ENCODE measurements at places on chromosomes 12 and 14.

DNA sequence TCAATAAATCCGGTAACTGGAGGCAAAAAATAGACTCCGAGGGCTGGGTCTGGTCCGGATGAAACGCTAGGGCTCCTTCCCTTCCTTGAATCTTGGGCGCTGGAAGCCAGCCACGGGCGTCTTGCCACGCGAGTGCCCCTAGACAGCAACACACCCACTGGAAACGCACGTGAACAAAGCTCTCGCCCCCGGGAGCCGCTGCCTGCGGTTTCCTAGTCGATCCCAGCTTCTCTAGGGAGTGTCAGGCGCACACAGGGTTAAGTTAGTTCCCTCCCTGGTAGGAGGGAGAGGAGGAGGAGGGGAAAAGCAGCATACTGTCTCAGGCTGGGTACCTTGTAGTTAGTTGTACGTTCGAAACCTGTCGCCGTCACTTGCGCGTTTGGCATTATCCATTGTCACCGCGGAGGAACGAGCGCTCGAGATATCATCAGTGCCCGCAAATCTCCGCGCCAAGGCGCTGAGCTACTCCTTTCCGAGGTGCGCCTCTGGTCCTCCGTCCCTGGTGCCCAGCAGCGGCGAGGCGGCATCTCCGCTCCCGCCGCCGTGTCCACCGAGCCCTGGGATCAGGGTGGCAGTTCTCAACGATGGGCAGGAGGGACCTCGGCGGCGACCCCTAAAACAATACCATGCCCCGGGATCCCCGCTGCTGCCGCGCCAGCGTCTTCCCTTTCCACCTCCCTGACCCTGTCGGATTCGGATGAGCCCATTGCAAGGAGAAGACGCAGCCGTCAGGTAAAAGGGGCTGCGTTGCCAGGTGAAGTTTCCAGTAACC lies at the start of gene FLRT2:
Gene FLRT2, plus strand, starts transcription at position 342 of the 772 bp plus-strand sequence. CDS start 91,371 bp downstream, outside the sequence.
- DNase-seq, result no peak

DNA sequence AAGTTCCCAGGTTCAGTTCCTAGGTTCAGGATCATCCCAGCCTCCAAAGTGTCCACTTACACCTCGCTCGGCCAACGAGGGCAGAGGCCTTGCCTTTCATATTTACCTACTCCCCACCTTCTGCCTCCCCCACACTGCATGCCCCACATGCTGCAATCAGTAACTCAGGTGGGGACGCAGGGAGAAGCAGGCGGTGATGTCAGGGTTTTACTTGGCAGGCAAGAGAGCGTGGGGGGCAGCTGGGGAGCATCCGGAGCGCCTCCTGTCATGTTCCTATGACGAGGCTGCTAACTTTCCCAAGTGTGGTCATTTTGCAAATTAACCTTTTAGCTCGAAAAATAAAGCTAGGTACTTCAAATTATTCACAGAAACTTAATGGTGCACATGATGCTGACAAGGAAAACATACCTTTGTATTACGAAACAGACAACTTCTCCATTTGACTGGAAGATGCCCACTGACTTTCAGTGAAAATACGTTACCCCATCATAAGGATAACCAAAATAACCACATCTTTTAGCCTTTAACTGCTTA lies 53.8 kb downstream of the SETD3 start:
- DNase-seq, result no peak

DNA sequence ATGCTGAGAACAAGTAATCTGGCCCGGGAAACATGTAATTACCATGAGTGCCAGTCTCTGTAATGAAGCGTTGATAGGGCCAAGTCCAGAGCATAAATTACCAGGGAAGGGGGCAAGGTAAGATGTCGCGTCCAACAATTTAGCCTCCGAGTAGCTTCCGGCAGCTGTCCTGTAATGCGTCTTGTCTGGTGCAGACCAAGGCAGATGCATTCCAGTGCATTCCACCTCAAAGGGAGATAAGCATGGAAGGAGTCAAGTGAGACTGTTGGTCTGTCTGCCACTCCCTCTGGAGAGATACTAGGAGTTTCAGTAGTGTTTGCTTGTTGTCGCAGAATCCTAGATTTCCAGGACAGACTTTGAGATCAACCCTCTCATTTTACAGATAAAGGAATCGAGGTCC lies 218.3 kb downstream of the AACS start:
- no peak for DNase-seq

GRCh38 chr12:109110988-109111495 lies 5.3 kb upstream of the ACACB start:
- DNase-seq, result peak; percentile 18

DNA sequence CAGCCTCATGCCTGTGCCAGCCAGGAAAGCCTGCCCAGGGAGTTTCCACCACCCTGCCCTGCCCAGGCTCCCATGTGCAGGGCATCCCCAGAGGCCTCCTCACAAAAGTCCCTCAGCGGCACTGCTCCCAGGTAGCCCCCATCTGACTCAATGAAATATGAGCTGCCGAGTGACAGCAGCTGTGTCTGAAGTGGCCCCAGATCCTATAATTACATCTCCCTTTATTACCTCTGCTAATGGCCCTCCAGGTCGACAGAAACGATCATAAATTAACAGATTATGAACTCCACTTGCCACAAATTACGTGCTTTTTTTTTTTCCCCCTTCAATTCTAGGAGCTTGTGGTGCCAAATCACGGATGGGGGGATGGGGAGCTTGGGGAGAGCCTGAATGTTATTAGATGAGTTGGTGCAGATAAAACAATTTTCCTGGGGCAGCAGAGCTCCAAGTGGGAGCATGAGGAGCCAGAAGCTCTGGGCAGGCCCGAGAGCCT lies 110.4 kb downstream of the ESRRB start:
- no peak for DNase-seq

DNA sequence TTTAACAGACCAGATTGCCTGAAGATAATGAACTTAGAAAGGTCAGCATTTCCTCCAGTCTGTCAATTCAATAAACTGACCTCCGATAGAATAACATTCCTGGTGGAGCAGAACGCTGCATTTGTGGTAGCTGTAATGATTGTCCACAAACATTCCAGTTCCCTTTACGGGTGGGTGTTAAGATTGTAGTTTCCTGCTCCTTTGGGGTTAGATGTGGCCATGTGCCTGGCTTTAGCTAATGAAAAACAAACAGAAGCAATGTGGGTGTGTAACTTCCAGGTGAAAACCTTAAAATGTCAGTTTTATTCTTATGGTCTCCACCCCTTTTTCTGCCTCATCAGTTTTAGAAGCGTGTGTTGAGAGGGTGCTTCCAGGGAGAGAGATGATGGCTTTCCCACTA lies 217.3 kb upstream of the CRY1 start:
- no peak for DNase-seq

DNA sequence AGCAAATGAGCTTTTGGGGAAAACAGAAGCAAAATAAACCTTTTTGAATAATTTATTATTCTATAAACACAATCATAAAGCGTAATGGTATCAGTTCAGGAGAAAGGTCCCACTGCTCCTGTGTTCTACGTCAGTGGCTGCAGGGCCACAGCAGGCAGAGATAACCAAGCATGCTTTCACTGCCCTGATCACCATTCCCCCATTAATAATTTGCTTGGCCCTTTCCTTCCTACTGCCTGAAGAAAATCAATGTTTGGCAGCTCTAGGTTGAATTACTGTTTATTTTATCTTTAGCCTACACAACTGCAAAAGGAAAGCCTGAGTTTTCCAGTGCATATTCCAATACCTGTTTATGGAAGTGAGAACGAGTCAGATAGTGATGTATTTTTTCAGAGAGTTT lies 369.9 kb downstream of the DIO2 start:
- DNase-seq, result no peak

GRCh38 chr14:102282751-102283465 lies 22.1 kb downstream of the MOK start:
- DNase-seq, result no peak

DNA sequence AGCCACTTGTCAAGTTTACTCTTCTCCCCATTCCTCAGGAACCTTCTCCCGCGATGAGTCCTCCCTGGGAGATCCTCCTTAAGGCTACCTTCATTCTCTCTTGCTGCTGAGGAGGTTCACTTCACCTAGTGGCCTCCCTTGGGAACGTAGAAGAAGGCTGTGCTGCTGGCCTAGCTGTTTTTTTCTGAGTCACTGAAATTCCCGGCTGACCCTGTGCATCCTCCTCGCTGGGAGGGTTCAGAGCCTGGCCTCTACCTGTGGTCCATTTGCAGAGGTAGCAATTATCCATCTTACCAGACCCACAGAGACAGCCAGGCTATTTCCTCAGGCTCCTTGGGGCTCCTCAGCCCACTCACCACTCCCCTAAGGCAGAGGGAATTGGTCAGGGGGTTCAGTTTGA lies 4.6 kb downstream of the KRT82 start:
- no peak for DNase-seq

- DNase-seq, result no peak
Measured at GRCh38 chr14:70827347-70827746, 18.0 kb upstream of the MAP3K9 start.

GRCh38 chr12:69851976-69852375 lies 26.9 kb downstream of the MYRFL start:
- no peak for DNase-seq

- peak; percentile 2 for DNase-seq
Measured at GRCh38 chr12:90102957-90103652, 394.5 kb upstream of the ATP2B1 start.

DNA sequence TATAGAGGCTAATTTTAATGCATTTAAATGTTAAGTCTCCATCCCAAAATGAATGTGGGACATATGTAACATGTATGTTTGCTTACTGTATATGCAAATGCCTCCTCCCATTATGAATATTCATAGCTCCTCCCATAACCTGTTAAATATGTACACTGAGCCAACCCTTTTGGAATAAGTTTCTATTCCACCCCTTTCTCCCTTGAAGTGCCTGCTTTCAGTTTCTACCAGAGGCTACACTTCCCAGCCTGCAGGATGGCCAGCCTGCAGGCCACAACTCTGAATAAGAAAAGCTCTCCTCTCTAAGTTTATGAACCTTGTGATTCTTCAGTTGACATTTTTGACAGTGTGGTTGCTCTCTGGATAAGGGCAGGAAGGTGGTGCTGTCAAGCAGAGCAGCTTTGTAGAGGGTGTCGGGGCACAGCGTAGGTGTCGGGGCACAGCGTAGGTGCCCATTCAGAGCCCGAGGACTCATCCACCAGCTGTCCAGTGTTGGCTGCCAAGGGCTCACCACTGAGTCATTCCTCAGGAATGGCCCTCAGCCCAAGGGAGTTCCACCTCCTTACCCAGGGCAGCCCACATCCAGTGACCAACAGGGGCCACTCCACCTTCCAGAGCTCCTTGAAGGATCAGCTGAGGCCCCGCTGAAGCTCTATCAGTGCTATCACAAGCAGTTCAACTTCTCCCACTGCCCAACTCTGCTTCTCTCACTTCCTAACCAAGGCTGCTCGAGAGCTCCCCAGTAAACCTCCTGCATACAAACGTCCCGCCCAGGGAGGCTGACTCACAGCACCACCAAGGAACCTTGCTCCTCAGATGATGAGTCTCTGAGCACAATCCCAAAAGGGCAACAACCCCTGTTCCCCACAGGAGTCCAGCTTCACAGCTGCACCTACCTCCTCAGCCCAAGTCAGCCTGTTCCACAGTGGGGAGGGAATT lies 31.4 kb downstream of the VWF start:
- DNase-seq, result no peak

DNA sequence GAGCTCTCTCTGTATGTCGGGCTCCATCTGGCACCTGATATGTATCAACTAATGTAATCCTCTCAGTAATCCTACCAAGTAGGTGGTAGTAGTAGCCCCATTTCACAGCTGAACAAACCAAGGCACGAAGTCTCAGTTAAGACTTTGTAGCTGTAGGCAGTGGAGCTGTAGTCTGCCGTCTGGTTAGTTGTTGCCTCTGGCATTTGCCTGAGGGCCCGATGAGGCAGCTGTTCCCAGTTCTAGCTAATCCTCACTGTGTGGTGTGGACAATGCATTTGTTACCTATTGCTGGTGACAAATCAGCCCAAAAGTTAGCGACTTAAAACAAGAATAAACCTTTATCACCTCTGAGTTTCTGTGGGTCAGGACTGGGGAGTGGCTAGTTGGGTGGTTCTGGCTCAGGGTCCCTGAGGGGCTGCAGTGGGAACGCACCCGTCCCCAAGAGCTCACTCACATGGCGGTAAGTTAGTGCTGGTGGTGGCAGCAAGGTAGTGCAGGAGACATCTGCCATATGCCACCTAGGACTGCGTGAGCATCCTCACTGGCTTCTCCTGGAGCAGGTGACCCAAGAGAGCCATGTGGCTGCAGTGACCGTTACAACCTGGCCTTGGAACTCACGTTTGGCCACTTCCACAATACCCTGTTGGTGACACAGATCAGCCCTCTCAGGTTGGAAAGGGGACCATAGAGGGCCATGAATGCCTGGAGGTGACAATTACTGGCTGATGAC lies 5.6 kb downstream of the AACS start:
- DNase-seq, result no peak

- no peak for DNase-seq
Measured at GRCh38 chr12:31834150-31834549, 105.3 kb upstream of the AMN1 start.

- no peak for DNase-seq
Measured at GRCh38 chr12:68899251-68899771, 33.7 kb downstream of the CPM start.

DNA sequence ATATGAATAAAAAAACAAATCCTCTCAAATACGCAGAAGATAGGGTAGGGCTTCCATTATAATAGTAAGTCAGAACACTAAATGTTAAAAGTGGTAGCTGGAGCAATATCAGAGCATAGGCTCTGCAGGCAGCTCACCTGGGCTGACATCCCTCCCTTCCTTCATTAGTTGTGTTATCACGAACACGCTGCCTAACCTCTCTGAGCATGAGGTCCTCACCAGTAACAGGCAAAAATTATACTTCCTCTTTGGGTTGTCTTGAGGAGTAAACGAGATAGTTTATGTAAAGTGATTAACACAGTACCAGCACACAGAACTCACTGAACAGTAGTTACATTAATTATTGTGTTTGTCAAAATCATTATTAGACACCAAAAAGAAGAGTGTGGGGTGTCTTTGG lies 154.3 kb downstream of the STXBP6 start:
- no peak for DNase-seq

DNA sequence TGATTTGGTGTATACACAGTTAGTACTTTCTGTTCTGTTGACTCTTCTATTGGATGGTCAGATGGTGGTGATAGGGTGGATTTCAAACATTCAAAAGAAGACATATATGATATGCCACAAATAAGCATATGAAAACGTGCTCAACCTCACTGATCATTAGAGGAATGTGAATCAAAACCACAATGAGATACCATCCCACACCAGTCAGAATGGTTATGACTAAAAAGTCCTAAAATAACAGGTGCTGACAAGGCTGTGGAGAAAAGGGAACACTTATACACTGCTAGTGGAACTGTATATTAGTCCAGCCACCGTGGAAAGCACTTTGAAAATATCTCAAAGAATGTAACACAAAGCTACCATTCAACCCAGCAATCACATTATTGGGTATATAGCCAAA lies 425.5 kb downstream of the C12orf50 start:
- no peak for DNase-seq

- DNase-seq, result no peak
Measured at GRCh38 chr12:39499296-39499695, 56.4 kb upstream of the KIF21A start.

Measured in activated CD4-positive, alpha-beta T cell treated with anti-CD3 and anti-CD28 coated beads for 24 hours (primary cell).